ENCODE measurements at places on chromosomes 3 and 15.

DNA sequence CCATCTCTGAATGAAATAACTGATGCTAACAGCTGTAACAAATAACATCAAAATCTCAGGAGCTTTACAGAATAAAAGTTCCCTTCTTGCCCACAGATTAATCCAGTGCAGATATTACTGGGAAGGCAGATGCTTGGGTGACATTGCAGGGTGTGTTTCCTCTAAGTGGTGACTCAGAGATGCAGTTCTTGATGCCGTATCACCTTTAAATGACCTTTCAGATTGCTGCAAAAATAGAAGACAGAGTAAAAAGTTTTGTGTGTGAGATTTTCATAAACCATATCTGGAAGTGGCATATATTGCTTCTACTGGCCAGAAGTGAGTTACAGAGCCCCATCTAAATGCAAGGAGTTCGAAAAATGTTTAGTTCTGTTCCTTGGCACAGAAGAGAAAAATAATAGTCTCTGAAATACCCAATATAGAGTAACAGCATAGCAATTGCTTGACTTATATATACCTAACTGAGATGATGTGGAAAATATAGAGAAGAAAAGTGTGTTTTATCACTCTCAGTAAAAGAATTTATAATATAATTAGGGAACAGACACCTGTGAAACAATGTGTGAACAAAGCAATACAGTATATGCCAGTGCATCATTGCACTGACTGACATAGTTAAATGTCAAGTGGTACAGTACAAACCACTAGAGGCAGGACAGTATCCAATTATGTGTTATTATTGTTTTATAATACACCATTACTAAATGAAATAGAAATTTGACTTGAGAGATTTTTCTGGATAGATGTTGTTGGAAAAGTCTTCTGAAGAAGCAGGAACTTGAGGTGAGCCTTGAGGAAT, 430.7 kb upstream of the CBLB start:
- peak; percentile 7 for DNase-seq

GRCh38 chr15:62105266-62105665, 38.5 kb downstream of the C2CD4A start:
- DNase-seq, result no peak

DNA sequence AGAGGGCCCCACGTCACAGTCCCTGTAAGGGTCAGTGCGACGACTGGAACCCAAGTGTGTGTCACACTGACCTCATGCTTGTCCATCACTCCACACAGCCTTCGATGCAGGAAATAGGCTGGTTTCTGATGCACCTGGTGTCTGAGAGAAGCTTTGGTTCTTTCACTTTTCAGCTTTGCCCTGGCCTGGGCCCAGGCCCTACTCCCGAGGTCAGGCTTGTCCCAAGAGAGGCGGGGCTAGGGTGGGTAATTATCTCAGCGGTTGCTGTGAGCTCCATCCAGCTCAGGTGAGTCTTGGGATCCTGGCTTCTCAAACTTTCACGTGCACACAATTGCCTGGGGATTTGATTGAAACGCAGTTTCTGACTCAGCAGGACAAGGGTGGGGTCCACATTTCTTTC, 19.6 kb upstream of the CHRNB4 start:
- no peak for DNase-seq

- DNase-seq, result no peak
These were observed 64.4 kb upstream of the PPARG start for GRCh38 chr3:12224181-12225147.

- no peak for DNase-seq
These were observed 110.6 kb upstream of the TSPAN3 start for GRCh38 chr15:77181305-77182074.

GRCh38 chr3:42340466-42340865, 69.9 kb downstream of the LYZL4 start:
- DNase-seq, result no peak

DNA sequence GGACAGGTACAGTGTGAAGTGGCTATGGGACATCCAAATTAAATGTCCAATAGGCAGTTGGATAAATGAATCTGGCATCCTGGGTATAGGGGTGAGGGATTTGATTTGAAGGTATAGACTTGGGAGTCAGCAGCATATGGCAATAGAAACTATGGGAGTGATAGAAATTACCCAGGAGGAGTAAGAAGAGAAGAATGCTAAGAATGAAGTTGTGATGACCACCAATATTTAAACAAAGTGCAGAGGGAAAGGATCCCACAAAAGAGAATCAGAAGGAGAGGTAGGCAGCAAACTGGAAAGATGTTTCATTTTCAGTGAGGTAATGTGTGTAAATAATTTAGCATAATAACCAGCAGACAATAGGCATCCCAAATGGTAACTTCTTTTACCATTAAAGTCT, 13.8 kb upstream of the MSL2 start:
- no peak for DNase-seq

DNA sequence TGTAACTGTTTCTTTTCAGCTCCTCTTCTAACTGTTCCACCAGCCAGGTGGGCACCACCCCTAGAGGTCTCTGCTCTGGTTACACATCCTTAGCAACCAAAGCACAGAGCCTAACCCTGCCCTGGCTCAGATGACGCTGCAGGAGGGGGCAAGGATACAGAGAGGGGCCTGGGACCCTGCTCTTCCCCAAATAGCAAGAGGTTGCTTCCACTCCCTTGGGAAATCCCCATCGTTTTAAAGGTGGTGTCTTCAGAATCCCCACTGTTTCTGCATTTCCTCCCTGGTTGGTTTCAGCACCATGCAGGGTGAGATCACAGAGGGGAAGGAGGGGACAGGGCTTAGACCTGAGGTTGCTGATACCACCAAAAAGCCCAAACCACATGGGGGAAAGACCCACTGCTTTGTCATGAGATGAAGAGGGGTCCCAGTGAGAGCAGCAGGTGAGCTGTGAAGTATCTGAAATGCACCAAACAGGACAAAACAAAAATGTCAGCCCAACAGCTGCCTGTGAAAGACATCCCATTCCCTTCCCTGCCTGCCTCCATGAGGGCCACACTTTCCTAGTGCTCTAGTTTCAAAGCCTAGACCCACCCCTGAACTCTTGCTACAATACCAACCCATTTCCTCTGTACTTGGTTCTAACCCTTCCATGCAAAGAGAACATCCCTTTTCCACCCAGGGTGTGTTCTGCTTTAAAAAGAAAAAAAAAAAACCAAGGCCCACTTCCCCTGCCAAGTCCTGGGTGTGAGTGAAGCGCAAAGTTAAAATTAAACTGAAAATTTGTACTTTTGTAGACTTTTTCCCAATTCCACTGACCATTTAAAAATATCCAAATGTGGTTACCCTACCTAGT, 29.0 kb downstream of the ANP32A start:
- peak; percentile 16 for DNase-seq

DNA sequence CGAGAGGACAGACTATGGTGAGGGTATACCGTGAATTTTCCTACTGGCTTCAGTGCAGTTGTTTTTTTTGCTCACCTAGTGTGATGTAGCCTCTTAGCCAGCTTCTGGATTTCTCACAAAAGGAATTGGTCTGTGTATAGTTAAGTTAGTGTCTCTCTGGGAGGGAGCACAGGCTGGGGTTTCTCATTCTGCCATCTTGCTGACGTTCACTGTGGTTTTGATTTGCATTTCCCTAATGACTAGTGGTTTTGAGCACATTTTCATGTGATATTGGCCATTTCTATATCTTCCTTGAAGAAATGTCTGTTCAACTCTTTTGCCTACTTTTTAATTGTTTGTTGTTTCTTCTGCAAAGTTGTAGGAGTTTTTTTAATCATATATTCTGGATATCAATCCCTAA, 2.2 kb upstream of the CD86 start:
- no peak for DNase-seq

DNA sequence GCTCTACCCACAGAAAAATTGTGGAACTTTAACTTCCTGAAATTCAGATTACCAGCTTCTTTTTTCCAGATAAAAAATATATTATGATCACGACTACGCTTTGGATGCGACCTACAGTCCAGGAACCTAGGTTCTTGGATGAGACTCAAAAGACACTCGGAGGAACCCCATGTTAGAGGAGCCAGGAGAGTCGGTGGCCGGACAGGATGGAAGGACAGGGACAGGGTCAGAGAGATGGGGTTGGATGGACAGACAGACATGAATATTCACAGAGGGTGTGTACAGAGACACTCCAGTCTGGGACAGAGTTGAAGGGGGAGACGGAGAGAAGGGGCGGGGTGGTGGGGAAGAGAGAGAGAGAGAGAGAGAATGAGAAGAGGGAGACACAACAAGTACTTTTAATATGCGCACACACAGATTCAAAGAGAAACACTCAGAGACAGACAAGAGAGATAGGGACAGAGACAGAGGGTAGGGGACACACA, 9.5 kb downstream of the FAM3D start:
- DNase-seq, result no peak

DNA sequence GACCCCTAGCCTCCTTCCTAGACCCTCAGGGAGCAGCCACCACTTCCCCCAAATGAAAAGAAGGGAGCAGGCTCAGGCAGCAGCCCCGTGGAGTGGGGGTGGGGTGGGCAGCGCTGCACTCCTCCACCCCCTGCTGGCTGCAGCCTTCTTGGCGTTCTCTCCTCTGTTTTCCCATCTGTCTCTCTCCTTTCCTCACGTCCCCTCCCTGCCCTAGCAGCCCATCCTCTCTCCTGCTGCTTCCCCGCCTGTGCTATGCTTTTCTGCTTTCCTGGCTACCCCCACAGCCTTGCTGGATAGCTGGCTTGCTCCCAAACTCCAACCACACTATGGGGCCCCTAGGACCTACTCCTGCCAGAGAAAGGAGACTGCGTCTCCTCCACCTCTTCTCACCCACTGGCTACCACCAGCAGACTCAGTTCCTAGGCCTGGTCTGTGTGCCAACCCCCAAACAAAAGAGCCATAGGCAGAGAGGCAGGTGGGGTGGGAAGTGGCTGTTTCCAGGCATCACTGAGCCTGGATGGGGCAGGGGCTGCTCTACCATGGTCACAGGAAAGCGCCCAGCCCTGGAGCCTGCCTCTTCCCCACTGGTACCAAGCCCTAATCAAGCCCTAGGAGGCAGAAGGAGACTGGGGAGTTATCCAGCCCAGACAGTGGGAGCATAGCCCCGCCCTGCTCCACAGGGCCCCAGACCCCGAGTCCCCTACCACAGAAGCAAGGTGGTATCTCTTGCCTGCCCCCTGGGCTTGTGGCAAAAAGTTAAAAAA, 3.4 kb upstream of the DISP2 start:
- DNase-seq, result no peak

DNA sequence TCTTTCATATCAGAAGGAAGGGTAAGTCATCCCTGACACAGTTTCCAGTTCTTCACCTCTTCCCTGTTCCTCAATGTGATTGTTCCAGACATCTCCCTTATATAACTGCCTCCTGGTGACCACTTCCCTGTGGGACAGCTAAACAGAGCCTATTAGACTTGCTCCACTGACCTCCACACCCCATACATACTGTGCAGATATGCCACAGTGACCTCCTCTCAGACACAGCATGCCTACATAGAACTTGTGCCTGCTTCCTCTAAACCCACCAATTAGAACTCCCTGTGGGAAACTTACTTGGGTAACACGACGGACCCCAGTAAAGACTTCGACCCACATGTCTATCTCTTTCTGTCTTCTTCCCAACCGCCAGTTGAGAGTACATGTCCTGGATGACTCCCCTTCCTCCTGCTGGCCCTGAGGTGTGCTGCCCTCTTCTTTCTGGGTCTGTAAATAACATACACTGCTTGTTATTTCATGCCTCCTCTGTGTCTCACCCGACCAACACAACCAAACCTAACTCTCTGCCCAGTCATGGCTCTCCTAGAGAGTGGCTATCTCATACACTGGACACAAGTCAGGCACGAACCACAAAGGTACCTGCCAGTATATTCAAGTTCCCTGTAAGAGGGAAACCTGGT, 53.0 kb downstream of the IGSF11 start:
- DNase-seq, result no peak

DNA sequence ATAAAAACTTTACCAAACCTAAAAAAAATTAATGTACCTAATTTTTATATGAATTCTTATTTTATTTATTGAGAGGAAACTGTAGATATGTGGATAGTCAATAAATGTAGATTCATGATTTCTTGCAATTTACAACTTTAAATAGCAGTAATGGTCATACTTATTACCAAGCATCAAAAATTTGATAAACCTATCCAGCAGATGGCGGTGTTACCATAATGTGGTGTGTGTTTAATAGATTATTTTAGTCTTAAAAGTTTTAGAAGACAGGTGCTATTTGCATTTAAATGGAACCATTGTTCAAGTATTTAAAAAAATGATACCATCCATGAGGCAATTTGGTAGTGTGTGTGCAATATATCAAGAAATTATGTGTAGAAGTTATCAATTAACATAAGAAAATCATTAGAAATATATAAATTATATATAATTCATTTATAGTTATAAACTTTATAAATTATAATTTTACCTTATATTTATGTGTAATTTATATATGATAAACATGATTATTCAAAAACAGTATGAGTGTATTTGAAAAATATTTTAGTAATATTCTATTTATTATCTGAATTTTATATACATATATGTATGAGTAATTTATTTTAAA, 176.0 kb upstream of the BCHE start:
- DNase-seq, result no peak

- no peak for DNase-seq
These were observed 23.1 kb upstream of the SLC28A2 start for GRCh38 chr15:45228931-45229330.

DNA sequence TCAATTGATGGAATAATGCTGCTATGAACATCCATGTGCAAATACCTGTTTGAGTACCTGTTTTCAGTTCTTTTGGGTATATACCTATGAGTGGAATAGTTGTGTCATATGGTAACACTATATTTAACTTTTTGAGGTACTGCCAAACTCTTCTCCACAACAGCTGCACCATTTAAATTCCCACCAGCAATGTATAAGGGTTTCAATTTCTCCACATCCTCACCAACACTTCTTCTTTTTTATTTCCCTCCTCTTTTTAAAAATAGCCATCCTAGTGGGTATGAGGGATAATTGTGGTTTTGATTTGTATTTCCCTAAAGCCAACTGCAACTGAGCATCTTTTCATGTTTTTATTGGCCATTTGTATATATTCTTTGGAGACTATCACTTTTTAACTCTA, 31.3 kb upstream of the ARHGEF3 start:
- no peak for DNase-seq

DNA sequence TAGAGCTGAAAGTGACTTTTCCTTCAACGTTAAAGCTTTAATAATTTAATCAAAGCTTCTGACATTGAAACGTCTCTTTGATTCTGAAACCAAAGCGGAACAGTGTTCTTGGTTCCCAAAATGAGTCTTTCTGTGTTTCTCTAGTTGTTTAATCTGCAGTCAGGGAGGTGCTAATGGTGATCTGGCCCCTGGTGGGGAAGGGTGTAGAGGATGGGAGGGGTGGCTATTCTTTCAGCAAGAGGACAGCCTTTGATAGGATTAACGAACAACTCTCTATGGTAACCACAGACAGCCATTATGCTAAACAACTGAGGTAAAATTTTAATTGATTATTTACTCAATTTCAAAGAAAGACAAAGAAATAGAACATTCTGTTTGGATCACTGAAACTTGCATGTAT, 79.9 kb upstream of the CADPS start:
- DNase-seq, result no peak

- no peak for DNase-seq
These were observed 22.4 kb upstream of the TM4SF19 start for GRCh38 chr3:196360586-196360985.

- DNase-seq, result no peak
These were observed 77.4 kb downstream of the PTPRG start for GRCh38 chr3:61638741-61639140.

- no peak for DNase-seq
These were observed 31.5 kb downstream of the UBE2E1 start for GRCh38 chr3:23837286-23837685.

Data from stimulated activated CD4-positive, alpha-beta T cell treated with anti-CD3 and anti-CD28 coated beads, Interleukin-12 subunit alpha, Interleukin-12 subunit beta, amount 100 ng/mL, for 48 hours (primary cell).